CD4-positive, alpha-beta T cell treated with Interleukin-1 beta for 1 hour (primary cell): ENCODE measurements at places on chromosomes 3 and 15.

DNA sequence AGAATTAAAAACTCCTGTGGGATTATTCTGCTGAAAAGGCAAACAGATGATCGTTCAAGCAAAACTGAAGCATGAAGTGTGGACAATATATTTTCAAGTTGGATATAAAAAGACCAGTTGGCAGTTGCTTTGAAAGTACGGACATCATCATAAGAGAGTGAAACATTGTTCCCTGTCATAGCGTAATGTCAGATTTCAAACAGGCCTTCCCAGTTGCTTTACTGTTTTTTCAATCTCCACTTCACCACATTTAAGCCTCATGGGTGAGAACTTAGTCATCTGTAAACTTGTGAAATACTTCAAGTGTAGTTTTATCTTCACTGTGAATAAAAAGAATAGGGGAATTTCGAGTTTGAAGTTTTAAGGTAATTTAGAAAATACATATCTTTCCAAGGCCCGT lies 435.1 kb upstream of the CNTN3 start:
- no peak for DNase-seq

DNA sequence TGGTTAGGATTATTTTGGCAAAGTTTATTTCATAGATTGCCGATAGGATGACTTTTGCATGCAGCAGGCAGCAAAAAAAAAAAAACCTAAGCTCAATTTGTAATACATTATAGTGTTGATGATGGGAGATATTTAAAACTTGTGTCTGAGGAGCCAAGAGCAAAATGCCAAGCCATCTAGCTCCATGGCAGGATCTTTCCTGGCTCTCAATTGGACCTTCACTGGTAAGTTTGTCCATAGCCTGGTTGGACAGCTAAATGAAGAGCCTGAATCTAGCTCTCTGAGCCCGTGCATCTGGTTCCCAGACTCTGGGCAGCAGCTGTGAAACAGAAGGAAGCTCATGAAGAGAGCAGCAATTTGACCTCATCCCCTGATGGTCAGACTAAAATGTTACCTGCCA lies 17.5 kb downstream of the STAC start:
- DNase-seq = no peak

GRCh38 chr15:64480891-64481290 lies 20.5 kb downstream of the ZNF609 start:
- DNase-seq = no peak

- DNase-seq = peak; percentile 87
Measured at GRCh38 chr15:78108300-78109084, 16.1 kb downstream of the SH2D7 start.

- no peak for DNase-seq
Measured at GRCh38 chr15:68399096-68400065, 32.6 kb downstream of the ITGA11 start.

- DNase-seq = no peak
Measured at GRCh38 chr3:101036213-101036618, 43.0 kb upstream of the ABI3BP start.

GRCh38 chr3:129345971-129346370 lies 67.3 kb downstream of the HMCES start:
- DNase-seq = no peak

GRCh38 chr3:148975248-148975647 lies 16.1 kb upstream of the GYG1 start:
- no peak for DNase-seq

GRCh38 chr3:60294181-60294580 lies 957.1 kb downstream of the FHIT start:
- DNase-seq = no peak

GRCh38 chr3:36762918-36763849 lies 1.2 kb downstream of the DCLK3 start:
- DNase-seq = no peak

GRCh38 chr15:39417366-39418134 lies 163.3 kb upstream of the THBS1 start:
- DNase-seq = no peak

GRCh38 chr15:62881056-62881455 lies 161.5 kb upstream of the TPM1 start:
- no peak for DNase-seq

DNA sequence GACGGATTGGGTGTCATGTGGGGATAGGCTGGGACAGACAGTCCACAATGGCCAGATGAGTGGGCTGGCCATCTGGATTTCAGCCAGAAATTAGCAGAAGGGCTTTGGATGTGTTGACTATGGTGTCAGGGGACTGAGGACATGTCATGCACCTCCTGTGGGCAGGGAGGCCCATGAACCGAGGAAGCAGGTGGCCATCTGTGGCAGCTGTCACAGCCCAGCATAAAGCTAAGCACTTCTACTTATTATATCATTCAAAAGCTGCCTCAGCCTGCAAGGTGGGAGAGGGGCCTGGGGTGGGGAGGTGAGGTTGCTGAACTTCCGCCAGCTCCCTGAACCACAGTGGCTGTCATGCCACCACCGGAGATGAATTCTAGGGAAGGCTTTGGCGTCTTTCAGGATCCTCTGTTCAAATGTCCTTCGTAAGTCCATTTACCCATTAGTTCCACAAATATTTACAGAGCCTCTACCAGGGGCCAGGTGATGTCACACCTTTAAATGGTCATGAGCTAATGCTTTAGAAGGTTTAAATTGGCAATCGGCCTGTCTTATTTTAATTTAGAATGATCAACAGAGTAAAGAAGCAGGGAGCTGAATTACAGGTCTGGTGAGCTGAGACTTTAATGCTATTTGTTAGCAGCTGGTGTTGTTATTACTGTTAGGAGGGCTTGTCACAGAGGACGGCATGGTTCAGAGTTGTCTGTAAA lies 23.6 kb upstream of the CAV3 start:
- no peak for DNase-seq

- DNase-seq = no peak
Measured at GRCh38 chr3:126364130-126364695, 7.0 kb upstream of the KLF15 start.

DNA sequence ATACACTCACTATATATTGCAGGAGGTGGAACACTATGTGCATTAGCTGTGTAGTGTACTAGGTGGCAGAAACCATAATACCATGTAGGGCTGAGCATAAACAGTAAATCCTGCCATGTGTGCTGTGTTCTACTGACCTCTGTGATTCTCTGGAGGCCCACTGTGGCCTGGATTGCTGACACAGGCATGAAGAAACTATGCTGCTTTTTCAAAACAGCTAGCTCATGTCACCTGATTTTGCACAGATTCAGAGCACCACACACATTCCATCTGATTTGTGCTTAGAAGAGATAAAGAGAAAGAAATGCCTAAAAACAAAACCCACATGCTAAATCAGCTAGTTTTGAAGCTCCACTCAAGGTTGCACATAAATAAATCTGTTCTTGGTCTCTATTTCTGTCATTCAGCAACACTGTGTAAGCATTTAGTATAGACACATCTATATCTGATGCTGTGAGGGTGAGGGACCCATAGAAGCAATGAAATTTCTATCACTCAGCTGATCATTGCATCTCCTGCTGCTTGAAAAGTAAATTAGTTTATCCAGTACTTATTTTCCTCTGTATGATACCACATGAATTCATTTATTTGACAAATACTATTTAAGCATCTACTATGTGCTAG lies 1007.7 kb upstream of the SEMA6D start:
- DNase-seq = no peak

DNA sequence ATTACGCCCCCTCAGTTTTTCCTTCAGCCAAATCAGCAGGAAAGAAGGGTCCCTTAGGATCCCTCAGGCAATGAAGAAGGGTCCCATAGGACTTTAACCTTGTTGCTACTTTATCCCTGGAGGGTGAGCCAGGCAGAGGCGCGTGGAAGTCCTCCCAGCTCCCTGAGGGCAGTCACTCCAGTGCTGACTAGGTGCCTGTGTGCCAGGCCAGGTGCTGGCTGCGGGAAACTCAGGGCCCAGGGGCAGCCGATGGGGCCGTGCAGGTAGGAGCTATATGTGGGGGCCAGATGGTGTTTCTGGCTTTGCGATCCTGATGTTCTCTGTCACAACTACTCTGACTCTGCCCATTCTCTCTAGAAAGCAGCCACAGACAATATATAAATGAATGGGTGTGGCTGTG lies 42.8 kb upstream of the IQSEC1 start:
- DNase-seq = no peak

GRCh38 chr3:29263476-29263875 lies 17.4 kb upstream of the RBMS3 start:
- DNase-seq = no peak

DNA sequence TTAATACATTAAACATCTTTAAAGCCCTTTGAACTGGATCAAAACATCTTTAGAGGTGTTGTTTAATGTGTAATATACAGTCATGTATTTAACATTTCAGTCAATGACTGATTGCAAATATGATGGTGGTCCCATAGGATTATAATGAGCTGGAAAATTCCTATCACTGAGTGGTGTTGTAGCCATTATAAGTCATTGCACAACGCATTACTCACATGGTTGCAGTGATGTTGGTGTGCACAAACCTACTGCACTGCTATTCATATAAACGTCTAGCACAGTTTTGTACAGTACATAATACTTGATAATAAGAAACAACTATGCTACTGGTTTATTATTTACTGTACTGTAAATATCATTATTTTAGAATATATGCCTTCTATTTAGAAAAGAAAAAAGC lies 75.6 kb downstream of the DTWD1 start:
- DNase-seq = no peak

GRCh38 chr3:161222662-161223061 lies 1.6 kb downstream of the NMD3 start:
- DNase-seq = no peak

DNA sequence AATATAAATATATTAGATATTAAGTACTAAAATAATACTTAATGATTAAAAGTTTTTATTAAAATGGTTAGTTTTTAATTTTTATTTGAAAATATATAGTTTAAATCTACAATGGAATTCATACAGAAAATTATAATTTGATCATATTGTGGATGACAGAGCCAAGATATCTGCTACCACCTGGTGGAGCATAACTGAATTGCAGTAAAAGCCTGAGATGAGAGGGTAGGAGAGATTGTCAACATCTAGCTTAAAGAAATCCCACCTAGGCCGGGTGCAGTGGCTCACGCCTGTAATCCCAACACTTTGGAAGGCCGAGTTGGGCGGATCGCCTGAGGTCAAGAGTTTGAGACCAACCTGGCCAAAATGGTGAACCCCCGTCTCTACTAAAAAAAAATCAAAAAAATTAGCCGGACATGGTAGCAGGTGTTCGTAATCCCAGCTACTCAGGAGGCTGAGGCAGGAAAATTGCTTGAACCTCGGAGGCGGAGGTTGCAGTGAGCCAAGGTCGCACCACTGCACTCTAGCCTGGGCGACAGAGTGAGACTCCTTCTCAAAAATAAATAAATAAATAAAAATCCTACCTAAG lies 25.1 kb upstream of the CSTA start:
- peak; percentile 62 for DNase-seq

DNA sequence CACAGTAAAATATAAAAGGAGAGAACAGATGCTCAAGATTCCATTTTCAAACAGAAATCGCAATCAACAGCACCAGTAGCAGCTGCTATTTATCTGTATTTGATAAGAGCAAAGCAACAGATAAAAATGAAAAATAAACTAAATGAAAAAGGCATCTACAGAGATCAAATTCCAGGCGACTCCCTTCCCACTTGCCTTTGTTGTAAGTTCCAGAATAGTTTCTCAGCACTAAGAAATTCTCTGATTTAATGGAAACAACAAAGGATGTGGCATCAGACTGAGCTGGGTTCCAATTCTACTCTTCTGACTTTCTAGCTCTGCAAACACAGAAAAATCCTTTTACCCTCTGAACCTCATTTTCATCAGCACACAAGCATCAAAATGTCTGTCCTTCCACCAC lies 110.8 kb upstream of the MME start:
- no peak for DNase-seq

DNA sequence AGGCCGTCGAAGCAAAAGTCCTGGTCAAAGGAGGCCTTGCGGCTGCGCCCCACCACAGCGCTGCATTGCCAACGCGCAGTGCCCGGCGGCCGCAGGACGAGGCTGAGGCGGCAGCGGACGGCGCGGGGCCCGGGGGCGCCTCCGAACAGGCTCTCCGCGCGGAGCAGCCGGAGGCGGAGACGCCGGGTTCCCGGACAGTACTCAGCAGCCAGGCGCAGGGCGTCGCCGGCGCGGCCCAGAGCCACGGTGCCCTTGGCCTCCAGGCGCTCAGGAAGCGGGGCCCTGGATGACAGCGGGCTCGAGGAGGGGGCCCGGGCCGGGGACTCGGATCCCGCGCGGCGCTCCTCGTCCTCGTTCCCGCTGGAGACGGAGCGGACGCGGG lies 1.1 kb downstream of the C2CD4B start:
- no peak for DNase-seq

DNA sequence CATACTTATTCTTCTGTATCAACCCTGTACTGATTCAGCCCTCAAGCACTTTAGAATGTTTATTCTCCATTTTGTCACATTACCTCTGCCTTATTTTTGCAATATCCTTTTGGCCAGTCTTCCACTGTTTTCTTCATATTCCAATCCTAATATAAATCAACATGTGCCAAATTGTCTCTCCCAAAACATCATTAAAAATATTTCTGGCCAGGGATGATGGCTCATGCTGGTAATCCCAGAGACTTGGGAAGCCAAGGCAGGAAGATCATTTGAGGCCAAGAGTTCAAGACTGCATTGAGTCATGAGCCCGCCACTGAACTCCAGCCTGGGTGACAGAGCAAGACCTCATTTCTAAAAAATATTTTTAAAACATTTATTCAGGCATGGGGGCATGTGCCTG lies 641.4 kb upstream of the CBLB start:
- DNase-seq = no peak

- DNase-seq = peak; percentile 77
Measured at GRCh38 chr3:53114011-53114400, 16.2 kb downstream of the RFT1 start.

GRCh38 chr3:67947808-67948508 lies 293.5 kb upstream of the SUCLG2 start:
- peak; percentile 76 for DNase-seq

GRCh38 chr3:124510290-124510689 lies 220.0 kb upstream of the UMPS start:
- no peak for DNase-seq

DNA sequence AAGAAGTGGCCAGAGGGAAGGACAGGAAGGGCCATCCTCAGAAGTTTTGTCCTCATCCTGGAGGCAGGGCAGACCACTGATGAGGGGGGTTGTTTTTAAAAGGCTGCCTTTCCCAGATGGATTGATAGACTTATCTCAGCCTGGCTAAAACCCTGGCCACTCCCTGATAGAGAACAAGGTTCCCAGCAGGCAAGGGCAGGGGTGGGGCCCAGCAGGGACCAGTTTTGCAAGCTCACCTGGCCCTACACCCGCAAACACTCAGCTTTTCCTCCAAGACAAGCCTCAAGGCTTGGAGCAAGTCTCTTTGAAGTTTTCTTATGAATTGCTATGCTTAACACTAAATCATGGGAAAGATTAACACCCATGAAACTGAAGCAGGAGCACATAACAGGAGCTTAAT lies 9.1 kb downstream of the LIPC start:
- DNase-seq = no peak
